ENCODE measurements at places on chromosomes 12 and 14.

DNA sequence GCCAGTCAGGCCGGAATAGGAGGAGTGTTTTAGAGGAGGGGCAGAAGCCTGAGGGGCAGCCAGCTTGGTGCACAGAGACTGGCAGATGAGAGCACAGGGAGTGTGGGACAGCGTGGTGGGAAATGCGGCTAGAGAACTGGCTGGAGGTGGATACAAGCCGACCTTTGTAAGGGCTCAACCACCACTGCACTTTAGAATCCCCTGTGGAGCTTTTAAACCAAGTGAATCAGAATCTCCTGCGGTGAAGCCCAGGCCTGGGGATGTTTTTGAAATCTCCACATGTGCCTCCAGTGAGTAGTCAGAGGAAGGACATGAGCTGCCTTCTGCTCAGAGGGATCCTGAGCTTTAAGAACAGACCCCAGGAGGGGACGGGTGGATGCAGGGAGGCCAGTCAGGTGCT lies 10.9 kb upstream of the PCED1B start:
- DNase-seq = no peak

DNA sequence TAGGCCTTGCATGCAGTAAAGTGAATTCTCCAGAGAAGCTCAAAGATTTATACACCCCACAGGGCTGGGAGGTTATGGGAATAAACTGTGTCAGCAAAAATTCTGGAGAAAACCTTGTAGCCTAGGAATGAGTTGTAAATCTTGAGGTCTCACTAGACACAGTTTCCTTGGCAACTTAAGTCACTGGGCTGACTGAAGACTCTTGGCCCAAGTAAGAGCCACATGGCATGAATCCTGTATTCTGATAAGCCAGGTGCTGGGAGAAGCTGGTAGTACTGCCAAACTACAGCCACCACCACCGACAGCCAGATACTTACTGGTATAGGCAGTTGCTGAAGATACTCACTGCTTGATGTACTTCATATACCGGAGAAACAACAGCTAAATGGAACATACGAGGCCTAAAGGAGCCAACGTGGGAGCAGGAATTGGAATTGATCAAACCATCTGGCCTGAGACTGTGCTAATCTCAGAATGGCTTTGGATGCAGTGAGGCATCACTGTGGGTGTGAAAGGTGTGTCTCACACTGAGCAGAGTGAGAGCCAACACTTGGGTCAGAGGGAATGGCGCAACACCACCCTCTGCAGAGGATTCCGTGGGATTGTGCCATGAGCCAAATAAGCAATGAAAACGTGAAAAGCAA lies 102.8 kb upstream of the TMCC3 start:
- DNase-seq = no peak

- DNase-seq = no peak
Measured at GRCh38 chr12:15230137-15230536, 8.9 kb upstream of the RERG start.

DNA sequence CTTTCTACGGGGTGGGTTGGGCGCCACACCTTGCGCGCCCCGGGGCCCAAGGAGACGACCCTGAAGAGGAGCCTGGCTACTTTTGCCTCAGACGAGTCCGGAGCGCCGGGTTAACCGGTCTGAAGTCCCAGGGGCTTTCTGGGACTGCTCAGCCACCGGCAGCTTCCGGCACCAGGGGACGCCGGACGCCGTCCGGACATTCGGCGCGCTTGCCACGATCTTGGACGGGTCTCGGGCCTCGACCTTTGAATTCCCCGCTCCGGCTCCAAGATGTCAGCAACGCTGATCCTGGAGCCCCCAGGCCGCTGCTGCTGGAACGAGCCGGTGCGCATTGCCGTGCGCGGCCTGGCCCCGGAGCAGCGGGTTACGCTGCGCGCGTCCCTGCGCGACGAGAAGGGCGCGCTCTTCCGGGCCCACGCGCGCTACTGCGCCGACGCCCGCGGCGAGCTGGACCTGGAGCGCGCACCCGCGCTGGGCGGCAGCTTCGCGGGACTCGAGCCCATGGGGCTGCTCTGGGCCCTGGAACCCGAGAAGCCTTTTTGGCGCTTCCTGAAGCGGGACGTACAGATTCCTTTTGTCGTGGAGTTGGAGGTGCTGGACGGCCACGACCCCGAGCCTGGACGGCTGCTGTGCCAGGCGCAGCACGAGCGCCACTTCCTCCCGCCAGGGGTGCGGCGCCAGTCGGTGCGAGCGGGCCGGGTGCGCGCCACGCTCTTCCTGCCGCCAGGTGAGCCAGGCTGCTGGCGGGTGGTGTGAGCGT lies at the start of gene ACOT4:
TSS of gene ACOT4 (plus strand) at position 184 of the 760 bp plus-strand sequence. CDS start at position 271, 87 bp downstream.
- no peak for DNase-seq

- no peak for DNase-seq
Measured at GRCh38 chr12:510071-510825, 50.5 kb downstream of the B4GALNT3 start.

GRCh38 chr12:21558100-21558679 lies 32.1 kb downstream of the SPX start:
- no peak for DNase-seq
